ENCODE measurements at places on chromosomes 7 and 10.
A peak's percentile ranks its signal among the peaks of the same experiment; 100 is the strongest.

GRCh38 chr7:35754741-35755140, 46.1 kb upstream of the SEPTIN7 start:
- DNase-seq, result no peak

GRCh38 chr10:80523773-80524172, 13.9 kb upstream of the SH2D4B start:
- no peak for DNase-seq

GRCh38 chr10:96406091-96406490, 47.3 kb upstream of the OPALIN start:
- no peak for DNase-seq

DNA sequence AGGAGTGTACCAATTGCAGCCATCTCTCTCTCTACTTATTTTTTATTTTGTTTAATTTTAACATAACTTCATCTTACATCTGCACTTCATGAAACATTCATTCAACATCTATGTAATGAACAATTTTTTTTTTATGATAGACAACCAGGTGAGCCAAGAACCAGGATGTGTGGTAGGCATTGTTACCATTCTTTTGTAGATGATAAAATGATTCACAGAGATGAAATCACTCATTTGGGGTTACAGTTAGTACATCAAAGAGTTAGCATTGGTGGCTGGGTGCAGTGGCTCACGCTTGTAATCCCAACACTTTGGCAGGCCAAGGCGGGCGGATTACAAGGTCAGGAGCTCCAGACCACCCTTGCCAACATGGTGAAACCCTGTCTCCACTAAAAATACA, 127.8 kb downstream of the HDAC9 start:
- no peak for DNase-seq

- DNase-seq, result no peak
These were observed 460.6 kb downstream of the DNAJB6 start for GRCh38 chr7:157797361-157797760.

DNA sequence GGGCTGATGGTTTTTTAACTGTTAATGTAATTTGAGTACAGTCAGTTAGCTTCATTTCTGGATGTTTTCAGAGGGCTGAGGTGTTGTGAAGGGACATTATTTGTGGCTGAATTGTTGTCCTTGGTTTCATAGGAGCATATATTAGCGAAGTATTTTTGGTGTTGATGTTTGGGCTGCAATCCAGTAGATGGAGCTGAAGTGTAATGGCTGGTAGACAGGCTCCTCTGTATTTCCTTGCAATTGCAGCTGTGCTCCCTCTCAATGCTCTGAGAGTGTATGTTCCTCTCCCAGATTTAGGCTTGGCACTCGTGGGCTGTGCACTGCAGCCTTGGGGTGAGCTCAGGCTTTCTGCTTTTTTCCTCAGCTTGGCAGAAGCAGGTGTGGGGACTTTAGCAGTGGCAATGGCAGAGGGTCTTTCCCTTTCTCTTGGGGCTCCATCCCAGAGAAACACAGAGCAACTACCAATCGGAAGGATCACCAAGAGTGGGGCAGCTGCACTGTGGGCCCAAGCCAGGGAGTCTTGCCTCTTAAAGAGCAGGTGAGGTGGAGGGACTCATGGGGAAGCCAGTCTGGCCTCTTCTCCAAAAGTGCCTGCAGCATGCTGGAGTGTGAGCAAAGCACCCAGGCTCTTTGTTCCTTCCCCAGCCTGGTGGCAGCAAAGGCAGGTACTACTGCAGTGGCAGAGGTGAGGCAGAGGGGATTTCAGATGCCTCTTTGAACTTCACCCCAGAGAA, 544.4 kb downstream of the SH2D4B start:
- no peak for DNase-seq

GRCh38 chr7:114356133-114356532, 58.5 kb upstream of the FOXP2 start:
- DNase-seq, result no peak

- DNase-seq, result no peak
These were observed 60.7 kb upstream of the DNAJB6 start for GRCh38 chr7:157276091-157276561.

- peak; percentile 37 for DNase-seq
These were observed 47.7 kb downstream of the CLEC2L start for GRCh38 chr7:139571190-139571589.

DNA sequence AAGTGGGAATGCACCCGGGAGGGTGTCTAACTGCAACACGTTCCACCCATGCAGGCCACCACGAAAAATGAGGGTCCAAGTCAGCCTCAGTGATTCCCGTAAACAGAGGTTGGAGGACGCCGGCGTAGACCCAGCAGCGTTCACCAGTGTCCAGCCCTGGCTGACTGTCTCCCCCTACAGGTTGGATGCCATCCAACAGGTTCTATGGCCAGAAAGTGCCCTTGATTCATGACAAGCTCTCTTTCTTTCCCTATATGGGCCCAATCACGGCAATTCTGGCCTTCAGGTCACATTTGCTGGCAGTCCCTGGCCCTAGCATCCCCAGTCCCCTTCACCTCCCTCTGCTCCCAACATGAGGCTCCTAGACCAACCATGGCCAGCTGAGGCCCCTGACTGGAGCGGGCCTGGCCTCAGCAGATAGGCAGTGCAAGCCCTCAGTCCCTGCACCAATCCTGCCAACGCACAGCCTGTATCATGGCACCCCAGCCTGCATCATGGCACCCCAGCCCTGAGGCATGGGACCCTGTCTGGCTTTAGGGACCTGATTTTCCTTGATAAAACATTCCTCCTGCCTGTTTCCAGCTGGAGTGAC, 227.4 kb downstream of the GRID1 start:
- no peak for DNase-seq

DNA sequence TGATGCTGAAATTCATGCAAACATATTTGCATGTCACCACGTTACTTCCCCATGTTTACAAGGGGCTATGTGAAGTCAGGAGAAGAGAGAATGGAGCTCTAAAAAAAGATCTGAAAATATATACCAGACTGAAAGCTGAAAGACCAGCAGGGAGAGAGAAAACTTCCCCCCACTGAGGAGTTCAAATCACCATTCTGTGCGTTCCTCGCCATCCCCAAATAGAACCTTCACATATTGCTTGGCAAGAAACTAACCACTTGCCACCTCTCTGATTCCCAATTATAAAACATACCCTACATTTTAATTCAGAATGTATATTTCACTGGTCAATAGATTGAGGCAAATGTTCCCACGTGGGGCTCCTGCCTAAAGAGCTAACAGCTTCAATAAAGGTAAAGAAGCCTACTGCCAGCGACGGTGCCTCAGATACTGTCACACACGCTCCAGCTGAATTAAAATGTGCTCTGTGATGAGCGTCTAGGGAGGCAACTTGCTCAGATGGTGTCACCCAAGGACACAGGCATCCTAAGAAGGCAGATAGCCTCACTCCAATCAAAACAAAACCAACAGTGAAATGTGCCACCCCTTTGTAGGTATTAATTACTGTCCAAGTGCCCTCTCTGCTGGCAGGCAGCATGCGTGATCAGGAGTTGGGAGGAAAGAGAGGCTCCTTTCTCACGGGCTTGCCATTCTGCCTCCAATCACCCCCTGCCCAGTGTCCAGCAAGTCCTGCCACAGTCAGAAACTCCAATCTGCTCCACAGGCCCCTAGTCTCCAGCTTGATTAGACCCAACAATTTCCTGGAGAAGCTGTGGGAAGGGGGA, 298.2 kb downstream of the GRID1 start:
- DNase-seq, result peak; percentile 52

DNA sequence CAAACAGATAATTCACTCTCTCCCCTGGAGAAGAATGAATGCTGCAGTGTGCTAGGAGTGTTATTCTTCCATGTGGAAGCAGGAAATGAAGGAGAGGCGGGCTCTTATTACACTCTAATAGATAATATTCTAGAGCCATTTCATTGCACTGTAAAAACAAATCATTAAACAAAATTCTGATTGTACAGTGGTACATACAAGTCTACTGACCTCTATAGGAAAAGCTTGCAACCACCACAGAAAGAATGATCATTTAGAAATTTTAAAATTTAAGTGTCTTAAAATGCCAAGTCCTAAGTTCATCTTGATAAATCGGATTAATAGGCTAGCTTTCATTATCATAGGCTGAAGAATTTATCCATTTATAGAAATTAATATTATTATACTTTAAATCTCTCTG, 960.3 kb upstream of the LRRN3 start:
- no peak for DNase-seq

DNA sequence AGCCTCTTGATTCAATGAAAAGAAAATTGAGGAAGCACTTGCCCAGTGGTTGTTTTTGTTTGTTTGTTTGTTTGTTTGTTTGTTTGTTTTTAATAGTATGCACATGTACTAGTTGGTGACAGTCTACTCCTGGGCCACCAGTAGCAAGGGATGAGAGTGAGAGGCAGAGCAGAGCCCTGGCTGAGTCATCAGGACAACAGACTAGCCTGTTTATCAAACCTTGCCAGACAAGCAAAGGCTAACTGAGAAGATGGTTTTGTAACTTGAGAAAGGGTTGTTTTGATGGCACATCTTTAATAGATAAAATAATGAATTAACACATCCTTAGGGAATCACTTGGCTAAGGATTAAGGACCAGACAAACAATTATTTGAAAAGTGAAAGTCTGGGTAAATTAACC, 78.1 kb downstream of the INHBA start:
- DNase-seq, result no peak

DNA sequence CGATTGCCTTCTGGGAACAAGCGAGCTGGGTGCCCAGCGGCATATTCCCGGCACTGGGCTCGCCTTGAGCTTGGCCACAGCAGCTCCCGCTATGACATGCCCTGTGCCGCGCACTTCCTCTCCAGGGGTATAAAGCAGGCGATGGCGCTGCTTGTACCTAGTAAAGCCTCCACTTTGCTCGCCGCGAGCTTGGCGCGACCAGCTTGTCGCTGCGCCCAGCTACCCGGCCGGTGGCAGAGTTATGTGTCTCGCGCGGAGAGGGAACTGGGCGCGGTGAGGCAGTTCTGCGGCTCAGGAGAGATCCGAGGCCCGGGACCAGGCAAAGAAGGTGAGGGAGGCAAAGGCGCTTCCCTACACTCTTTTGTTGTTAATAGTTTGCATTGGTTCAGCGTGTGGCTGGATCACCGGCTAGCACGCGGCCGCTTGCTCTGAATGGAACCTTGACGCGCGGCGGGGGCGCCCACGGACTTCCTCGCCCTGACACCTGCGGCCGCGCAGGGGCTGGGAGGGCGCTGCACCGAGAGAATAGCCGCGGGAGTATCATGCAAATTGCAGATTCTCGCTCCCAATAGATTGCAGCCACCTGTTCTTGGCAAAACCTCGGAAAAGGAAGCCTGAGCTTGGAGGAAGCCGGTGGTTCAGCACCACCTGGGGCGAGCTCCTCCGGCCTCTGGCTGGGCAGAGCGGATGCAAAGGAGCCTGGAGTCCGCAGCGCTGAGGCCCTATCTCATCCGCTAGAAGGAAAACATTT, 3.0 kb upstream of the BUB3 start:
- no peak for DNase-seq

- no peak for DNase-seq
These were observed 105.4 kb upstream of the LAMB4 start for GRCh38 chr7:108235451-108236061.

- DNase-seq, result no peak
These were observed 3.8 kb downstream of the PYROXD2 start for GRCh38 chr10:98411166-98411565.

- no peak for DNase-seq
These were observed 178.2 kb downstream of the CCDC3 start for GRCh38 chr10:12823328-12823727.

DNA sequence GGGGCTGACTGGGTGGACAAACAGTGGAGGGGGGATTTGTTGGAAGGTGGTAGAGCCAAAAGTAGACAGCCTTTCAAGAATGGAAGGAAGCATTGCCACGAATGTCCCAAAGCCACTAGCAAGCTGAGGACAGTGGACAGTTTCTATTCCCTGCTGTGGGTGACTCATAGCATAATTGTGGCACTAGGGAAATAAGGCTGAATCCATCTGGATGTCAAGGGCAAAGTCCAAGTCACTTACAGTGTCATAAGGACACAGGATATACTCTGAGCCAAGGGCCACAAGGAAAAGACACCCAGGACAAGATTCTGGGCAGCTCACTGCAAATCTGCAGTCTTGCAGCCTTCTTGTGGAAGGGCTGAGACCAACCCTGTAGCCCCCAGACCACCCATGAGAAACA, 79.7 kb downstream of the FRMPD2 start:
- no peak for DNase-seq

DNA sequence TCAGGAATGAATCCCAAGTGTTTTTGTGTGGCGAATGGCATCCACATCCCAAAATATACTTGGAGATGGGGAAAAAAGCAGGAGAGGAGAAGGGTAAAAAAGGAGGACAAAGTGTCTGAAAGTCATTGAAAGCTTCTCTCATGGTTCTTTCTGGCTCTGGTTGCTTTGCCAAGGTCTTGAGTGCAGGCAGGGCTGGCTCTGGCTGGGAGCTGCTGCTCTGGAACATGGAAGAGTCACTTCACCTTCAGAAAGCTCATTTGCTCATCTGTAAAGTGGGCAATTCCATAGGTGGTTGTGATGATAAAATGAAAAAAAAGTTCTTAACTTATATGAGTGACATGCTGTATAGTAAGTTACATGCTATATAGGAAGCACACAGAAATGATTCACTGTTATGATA, 2.9 kb upstream of the PRSS2 start:
- no peak for DNase-seq

DNA sequence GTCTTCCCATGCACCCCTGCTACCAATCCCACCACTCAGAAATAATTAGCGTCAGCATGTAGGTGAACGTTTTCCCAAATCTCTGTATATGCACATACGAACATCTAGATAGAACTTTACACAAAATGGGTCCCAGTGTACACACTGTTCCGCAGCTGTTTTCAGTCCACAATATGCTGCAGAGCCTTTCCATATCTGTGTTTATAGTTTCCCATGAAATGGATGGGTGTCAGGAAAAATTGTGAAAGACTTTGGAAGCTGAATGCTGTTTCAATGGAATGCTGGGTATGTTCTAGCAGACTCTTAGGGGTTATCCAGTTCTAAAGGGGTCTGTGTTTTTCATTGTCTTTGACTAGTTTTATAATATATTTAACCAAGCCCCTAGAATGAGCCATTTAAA, 13.8 kb downstream of the GRK5 start:
- DNase-seq, result no peak

DNA sequence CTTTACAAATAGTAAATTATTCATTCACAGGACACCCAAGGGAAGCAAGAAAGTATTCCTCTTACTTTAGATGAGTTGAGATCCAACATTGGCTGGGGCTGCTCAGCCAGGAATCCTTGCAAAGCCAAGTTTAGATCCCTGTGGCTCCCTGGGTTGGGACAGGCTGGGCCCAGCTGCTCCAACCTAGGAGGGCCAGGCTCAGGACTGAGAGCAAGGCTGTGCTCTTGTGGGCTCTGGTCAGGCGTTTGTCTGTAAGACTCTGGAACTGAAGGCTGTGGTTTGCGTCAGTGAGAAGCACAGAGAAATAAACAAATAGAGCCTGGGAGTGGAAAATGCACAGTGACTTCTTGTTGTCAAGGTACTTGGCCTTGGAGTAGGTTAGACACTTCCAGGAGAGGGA, 53.2 kb upstream of the TMEM273 start:
- DNase-seq, result no peak

- DNase-seq, result no peak
These were observed 66.0 kb downstream of the CLEC2L start for GRCh38 chr7:139589474-139589873.

DNA sequence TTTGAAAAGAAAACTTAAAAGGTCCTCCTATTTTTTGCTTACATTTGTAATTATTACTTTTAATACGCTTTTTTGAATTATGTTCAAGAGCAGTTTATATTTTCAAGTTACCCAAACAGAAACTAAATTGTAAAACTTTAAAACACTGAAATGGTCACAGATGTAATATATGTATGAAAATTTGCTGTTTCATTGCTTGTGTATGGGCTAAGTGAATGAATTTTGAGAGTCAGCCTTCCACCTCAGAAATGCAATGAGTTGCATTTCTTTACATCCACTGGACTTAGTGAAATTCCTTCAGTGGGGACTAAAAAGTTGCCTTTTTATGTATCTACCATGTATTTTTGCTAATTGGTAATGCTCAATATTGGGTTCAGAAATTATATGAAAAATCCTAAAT, 1.6 kb downstream of the VPS26A start:
- no peak for DNase-seq
